Cardiac muscle cell (in vitro differentiated cells and primary cell): ENCODE measurements at places on chromosomes 7 and 10. TPM values are rescaled to one million over a fixed set of nuclear protein-coding genes. Genes with fewer than 3 reads are reported as not detected.

- peak; percentile 81 for DNase-seq
These were observed 70.4 kb downstream of the COA1 start for GRCh38 chr7:43658718-43659548.

- no peak for DNase-seq
These were observed 80.5 kb upstream of the TAS2R16 start for GRCh38 chr7:123075838-123076467.

GRCh38 chr10:119250641-119251314 is 43.4 kb downstream of the GRK5 start:
- DNase-seq: peak; percentile 85

Gene ELFN1
- total RNA-seq: 48.7 and 51.6 TPM in 2 replicates

Gene GPER1
- 1.6 and 5.2 TPM in 2 replicates for total RNA-seq

Gene COL17A1
- not detected in 2 replicates for total RNA-seq

Gene FAM237B
- total RNA-seq: not detected in 2 replicates

DNA sequence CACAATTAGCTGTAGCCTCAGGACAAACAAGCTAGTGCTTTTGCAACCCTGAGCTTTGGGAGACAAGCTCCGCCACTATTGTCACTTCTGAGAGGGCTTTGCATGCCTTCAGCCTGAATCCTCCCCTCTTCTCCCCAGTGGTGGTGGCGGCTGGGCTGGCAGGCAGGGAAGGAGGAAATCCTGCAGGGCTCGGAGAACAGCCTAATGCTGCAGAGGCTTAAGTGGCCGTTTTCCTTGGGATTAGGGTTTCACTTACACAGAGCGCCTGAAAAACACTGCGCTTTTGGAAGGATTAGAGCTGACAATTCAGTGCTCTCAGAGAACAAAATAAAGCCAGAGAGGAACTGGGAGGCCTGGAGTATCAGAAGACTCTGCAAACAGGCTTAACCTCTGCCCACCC is 71.3 kb downstream of the PAX2 start:
- DNase-seq: no peak

- no peak for DNase-seq
These were observed 908 bp downstream of the NOM1 start for GRCh38 chr7:156950381-156950858.

Gene NXPH1
- total RNA-seq: 0.95 and 2.2 TPM in 2 replicates

Gene GNGT1
- total RNA-seq: not detected in 2 replicates

DNA sequence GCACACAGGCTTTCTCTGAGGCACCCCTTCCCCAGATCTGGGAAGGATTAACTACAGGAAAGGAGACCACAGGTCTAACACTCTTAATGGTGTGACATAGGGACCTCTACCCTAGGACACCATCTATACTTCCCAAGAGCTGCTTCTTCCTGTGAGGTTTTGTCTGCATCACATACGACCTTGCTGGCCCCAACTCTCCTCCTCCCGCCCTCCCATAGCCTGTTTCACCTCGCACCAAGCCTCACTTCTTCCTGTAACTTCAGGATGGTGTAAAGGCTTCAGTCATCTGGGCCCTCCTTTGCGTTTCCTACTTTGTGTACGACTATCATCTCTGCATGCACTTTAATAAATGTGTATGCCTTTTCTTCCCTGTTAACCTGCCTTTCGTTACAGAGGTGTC is 274.3 kb downstream of the KLF6 start:
- no peak for DNase-seq

DNA sequence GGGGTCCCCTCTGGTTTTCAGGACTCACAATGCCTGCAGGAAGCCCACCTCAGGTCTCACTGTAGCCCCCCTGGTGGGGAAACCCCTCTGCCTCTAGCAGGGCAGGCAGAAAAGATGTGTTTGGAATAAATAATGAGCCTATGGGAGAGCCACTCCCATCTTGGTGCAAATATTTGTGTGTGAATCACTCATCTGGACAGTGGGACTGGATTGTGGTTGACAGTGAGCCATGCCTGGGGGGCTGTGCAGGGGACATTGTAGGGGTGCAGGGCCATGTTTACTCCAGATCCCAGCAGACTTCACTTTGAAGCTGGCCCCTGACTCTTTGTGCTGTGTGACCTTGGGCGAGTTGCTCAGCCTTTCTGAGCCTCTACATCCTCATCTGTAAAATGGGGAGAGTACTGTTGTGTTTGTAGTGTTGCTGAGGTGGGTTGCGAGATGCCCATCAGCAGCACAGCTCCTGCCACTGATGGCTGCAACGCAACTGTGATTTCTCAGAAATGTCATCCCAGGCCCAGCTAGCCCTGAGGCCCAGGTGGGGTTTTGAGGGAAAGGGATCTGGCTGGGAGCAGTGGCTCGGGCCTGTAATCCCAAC is 20.7 kb downstream of the GTF2IRD1 start:
- no peak for DNase-seq

DNA sequence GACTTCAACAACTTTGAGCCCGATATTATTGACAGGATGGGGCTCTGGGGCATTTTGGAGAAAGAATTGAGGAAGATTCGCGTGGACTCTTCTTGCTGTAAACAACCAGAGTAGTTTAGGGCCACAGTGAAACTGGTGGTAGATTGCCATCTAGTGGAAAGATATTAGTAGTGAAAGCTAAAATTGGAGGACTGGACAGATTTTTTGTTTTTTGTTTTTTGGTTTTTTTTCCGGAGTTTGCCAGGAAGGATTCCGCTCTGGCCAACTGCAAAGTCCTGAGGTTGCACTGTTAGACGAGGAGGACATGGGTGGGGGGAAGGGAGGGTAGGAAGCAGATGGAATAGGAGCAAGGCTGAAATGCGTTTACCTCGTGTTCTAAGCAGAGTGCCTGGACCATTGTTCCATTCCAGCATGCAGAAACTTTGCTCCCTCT is 11.7 kb downstream of the NOBOX start:
- peak; percentile 61 for DNase-seq

Gene PNLIP
- total RNA-seq: not detected in 2 replicates

- no peak for DNase-seq
These were observed 88.8 kb upstream of the TMEM26 start for GRCh38 chr10:61541960-61542359.

GRCh38 chr10:133421336-133422222 is 2.8 kb downstream of the SPRN start:
- DNase-seq: no peak

Gene SPDYE16
- 0.11 and 1.1 TPM in 2 replicates for total RNA-seq

Gene AMZ1
- total RNA-seq: 0.80 and 1.1 TPM in 2 replicates

DNA sequence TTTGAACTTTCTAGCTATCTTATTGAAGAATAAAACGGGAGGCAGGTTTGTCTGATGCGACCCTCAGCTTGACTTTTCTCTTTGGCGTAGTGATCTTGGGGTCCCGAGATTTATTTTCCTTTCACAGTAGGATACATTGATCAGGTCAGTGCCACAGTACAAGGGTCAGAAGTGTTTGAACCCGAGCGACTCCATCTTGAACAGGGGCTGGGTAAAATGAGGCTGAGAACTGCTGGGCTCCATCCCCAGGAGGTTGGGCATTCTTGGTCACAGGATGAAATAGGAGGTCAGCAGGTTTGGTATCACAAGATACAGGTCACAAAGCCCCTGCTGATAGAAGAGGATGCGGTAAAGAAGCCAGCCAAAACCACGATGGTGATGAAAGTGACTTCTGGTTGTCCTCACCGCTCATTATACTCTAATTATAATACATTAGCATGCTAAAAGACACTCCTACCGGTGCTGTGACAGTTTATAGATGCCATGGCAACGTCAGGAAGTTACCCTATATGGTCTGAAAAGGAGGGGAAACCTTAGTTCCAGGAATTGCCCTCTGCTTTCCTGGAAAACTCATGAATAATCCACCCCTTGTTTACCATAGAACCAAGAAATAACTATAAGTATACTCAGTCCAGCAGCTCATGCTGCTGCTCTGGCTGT is 3.0 kb upstream of the TECPR1 start:
- no peak for DNase-seq

- no peak for DNase-seq
These were observed at the start of gene EZH2 for GRCh38 chr7:148884049-148884298. Gene EZH2, minus strand, starts transcription at chr7:148884291. Its CDS starts 36,993 bp downstream, at chr7:148847298.

Gene CALML5
- not detected in 2 replicates for total RNA-seq

GRCh38 chr7:46993396-46993795 is 588.5 kb downstream of the TNS3 start:
- peak; percentile 2 for DNase-seq

DNA sequence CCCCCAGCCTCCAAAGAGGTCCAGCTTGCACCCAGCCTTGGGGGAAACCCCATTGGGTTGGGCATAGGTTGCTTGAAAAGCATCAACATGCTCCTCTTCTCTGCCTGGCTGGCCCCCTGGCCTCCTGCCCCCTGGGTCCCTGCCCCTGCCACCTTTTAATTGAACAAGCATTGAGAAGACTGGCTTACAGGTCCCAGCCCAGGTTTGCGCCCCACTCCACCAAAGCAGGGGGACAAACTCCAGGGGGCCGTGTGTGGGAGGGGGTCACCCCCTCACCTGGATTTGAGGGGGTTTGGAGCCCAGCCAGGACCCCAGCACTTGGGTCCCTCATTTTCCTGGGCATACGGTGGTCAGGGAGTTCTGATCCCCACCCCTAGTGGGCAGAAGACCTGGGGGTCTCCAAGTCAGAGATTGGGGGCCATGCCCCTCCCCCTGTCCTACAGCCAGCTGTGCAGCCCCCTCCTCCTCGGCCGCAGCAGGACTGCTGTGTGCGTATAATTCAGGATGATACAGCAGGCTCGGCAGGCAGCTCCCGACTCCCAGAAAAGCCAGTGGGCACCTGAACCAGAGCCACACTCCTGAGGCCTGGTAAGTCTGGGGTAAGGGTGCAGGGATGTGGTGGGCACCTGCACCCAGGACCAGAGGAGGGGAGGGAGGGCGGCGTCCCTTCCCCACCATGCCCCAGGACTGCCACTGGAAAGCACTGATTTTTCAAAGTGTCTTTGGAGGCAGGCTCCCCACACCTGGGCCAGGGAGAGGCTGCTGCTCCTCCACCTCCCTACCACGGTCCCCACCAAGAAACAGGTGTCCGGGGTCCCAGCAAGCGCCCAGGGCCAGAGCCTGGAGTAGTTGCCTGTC is 1.7 kb downstream of the ELFN1 start:
- no peak for DNase-seq

GRCh38 chr10:117160567-117160966 is 22.5 kb upstream of the VAX1 start:
- DNase-seq: no peak

DNA sequence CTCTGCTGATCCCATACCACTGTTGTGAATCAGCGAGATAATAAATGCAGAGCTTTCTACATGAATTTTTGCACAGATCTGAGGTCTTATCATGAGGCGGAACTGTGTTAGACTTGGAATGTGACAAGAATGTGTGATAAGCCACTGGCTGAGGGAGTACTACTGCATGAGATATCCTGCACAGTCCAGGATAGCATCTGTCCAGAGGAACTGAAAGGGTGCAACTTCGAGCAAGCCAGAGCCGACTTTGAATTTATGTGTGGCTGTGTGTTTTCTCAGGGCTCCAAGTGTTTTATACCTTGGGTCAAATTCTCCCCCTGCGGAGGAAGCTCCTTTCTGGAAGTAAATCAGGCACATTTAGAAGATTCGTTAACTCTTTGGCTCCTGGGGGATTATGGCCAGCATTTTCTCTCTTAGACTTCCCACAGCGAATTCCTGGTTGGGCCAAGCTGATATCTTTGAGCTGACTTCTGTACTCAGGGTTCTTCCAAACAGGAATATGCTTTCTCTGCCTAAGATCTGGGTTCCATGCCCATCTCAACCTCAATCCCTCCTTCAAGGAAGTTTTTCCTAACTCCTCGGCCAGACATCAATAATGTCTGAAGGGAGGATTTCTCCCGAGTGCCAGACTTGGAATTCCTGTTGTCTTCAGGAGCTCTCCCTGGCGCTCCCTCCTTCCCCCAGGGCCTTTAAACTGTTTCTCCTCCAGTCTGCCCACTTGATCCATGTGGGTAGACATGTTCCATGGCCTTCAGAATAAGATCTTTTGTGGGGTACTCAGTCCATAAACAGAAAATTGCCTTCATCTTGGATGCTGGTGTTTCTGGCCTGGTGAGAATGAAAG is 2.5 kb upstream of the MEST start:
- no peak for DNase-seq

- DNase-seq: no peak
These were observed 87.5 kb downstream of the FRMD4A start for GRCh38 chr10:14243221-14243620.

DNA sequence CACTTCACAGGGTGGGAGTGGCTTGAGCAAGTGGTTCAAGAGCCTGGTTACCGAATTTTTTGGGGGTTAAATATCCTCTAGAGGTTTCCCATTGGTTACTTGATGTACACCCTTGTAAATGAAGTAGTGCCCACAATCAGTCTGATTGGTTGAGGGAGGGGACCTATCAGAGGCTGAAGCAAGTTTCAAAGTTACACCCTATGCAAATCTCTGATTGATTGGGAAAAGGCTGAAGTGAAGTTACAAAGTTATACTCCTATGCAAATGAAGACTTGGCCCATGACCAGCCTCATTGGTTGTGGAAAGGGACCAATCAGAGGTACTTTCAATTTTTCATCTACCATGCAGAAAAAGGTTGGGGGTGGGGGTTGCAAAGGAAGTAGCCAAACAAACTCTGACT is 34.7 kb downstream of the UBE2D4 start:
- no peak for DNase-seq

DNA sequence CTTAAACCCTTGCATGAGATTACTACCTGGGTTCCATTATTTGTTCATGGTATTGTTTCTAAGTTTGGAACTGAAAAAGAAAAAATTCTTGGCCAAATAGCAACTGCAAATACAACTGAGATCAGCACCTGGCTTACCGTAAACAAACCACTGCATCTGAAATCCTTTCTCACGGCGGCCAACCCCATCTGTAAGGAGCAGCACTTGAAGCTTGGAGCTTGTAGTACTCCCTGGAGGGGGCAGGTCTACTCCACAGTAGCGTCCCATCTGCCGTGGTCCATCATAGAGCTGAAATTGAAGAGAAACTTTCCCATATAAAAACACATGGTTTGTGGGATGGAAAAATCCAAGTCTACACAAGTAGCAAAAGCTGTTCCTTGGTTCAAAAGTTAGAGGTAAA is 109.9 kb downstream of the CUBN start:
- no peak for DNase-seq

DNA sequence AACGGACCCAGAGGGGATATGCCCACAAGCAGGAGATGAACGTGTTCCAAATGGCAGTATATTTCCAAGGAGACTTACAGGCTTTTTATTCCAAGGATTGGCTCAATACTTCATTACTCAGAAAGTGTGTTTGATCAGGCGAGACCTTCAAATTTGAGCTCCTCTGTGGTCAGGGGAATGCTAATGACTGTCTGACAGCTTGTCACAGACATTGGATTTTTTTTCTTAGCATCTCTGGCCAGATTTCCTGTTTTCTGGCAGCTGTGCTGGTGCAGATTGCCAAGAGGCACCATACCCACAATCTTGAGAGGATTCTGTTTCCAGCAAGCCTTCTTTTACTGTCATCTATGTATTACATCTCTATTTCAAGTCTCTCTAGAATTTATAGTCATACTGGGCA is 93.8 kb downstream of the C1GALT1 start:
- DNase-seq: no peak

- DNase-seq: peak; percentile 81
These were observed at the start of gene ZNF485 for GRCh38 chr10:43606323-43607198. Gene ZNF485, plus strand, starts transcription at chr10:43606438. Its CDS starts 613 bp downstream, at chr10:43607051.

Gene MBL2
- not detected in 2 replicates for total RNA-seq

GRCh38 chr7:100583132-100584053 is 2.5 kb downstream of the LRCH4 start:
- peak; percentile 61 for DNase-seq

GRCh38 chr10:56943221-56943755 is 582.2 kb upstream of the ZWINT start:
- DNase-seq: no peak
